ENCODE measurements at places on chromosomes 4 and X.

GRCh38 chr4:67892905-67893304, 9.1 kb upstream of the TMPRSS11D start:
- no peak for DNase-seq

DNA sequence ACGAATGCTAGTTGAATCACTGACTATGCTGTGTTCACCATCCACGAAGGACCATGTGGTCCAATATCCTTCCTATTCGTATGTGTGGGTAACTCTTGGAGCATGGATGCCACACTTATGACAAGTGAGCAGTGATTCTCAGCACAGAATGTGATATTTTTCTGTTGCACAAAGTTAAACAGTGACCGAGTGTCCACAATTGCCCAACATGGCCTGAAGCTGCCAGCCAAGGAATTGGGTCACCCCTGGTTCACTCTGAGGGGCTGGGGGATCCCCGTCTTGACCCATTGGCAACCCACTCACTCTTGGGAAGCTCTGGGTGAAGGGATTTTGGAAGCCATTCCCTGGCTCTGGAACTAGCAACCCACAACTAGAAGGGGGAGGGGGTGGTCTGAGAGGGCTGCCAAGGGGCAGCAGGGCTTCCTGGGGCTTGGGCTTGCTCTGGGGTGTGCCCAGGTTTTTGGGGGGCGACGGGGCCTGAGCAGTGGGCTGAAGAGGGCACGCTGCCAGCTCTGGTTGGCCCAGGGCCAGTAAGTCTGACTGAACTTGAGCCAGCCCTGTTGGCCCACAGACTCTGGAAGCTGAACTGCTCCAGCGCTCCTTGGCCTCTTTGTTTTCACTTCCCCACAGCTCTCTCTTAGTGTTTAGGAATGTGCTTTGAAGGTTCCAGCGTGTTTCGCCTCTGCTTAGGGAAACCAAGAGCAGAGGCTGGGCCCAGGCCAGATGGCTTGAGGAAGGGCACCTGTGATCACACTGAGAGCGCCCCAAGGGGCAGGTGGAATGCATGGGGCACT, 43.1 kb upstream of the BCOR start:
- DNase-seq = no peak

DNA sequence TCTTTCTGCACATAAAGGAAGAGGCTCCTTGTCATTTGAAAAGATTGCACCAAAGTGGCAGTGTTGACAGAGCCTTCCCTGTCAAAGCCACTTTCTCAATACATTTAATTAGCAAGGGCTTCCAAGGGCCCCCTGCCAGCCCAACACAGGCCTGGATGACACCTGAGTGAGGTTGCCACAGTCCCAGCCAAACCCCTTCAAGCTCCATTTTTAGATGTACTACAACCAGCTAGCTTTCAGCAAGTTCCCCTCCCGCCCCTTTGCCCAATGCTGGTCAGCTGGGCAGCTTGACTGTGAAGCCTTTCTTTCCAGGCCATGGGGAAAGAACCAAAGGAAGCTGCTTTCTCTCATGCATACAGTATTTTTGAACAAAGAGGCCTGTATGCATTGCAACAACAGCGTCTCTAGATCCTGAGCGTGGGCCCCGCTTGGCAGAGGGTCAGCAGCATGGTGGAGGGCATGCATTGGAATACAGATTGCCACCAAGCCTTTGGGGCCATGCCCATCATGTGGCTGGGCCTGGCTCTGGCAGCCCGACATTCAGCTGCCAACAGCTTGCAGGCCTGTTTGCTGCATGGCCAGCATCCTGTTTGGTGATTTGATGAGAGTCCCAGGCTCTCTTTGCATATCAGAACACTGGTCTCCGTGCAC, 261.1 kb upstream of the GATB start:
- no peak for DNase-seq

- DNase-seq = no peak
These were observed 254.5 kb upstream of the RPS6KA3 start for GRCh38 chrX:20521222-20521621.

DNA sequence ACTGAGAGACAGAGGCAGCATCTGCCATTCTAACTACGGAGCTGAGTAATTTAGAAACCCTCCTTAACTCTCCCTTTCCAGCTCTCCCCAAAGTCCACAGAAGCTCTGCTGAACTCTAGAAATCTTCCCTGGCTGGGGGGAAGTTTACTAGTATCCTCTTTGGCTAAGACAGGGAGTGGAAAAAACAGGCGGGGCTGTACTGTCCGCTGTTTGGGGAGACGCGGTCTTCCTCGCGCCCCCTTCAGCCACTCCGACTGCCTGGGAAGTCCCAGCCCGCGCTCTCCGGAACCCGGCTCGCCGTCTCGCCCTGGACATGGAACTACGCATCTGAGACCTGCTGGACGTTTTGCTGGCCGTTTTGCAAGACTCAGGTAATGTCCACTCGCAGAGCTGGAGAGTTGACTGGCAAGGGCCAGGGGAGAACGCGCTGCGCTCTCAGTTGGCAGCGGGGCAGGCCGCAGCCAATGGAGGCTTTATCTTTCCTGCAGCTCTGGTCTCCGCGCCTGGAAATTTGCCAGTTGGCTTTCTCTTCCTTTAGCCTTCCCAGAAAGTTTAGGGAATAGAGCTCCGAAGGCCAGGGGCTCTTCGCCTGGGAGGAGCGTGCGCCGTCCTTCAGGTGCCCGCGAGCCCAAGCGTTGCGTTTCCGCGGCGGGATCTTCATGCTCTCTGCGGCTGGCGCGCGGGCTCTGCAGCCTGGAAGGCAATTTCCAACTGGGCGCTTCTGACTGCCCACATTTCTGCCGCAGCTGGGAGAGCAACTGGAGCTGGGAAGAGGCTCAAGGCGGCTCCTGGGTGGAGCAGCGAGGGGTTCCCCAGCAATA, 892 bp downstream of the IL1RAPL2 start:
- DNase-seq = no peak

DNA sequence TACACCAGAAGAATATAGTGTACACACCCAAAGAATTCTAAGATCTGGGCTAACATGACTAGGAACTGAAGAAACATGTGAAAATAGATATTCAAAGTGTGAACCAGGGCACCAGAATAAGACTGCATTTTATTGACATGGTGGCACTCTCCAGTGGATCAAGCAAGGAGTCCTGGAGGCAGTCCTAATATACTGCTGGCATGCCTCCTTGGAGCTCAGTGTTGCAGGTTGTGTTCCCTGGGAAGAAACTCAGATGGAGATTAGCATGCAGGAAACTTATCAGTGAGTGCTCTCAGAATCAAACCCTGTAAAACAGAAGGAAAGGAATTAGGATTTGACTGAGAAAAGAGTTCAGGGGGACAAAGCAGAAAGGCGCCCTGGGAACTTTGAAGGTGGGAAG, 105.1 kb downstream of the CXCL13 start:
- no peak for DNase-seq

GRCh38 chr4:1608196-1608820, 75.8 kb downstream of the FAM53A start:
- no peak for DNase-seq

- DNase-seq = no peak
These were observed 37.6 kb downstream of the PKD2 start for GRCh38 chr4:88045021-88045420.

GRCh38 chr4:127624173-127624572, 8.6 kb upstream of the INTU start:
- DNase-seq = peak; percentile 1

DNA sequence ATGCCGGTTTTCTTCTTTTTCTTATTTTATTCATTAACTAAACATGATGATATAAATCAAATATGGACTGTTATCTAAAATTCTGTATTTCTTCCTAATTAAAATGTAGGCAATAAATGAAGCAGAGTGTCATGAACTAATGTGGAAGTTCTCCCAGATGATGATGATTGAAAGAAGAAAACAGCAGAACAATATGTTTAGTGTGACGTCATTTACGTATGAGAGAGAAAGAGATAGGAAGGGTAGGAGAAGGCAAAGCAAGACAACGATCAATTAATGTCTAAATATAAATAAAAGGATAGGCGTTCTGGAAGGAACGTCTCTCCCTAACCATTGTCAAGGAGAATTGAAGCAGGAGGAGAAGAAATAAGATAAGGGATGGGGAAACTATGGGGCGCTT, 105.2 kb downstream of the NEUROG2 start:
- no peak for DNase-seq

GRCh38 chrX:17537723-17538243, 162.8 kb downstream of the NHS start:
- no peak for DNase-seq

- no peak for DNase-seq
These were observed 915 bp downstream of the MSANTD1 start for GRCh38 chr4:3249711-3250437.

DNA sequence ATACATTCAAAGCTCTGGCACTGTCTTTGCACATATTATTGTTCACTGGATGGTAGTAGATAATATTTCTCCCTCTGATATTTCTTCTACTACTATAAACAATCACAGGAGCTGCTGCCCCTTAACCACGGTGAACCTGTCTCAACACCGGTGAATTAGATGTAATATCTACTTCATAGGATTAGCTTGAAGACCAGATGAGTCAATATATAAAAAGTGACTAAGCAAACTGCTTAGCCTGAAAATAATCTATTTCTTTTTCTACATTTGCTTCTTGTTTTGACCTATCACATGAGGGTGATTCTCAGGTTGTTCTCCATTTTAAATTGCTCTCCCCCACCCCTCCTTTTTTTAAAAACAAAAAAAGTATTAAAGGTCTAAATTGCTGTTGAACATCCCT, 645.5 kb downstream of the ANKRD50 start:
- DNase-seq = no peak

DNA sequence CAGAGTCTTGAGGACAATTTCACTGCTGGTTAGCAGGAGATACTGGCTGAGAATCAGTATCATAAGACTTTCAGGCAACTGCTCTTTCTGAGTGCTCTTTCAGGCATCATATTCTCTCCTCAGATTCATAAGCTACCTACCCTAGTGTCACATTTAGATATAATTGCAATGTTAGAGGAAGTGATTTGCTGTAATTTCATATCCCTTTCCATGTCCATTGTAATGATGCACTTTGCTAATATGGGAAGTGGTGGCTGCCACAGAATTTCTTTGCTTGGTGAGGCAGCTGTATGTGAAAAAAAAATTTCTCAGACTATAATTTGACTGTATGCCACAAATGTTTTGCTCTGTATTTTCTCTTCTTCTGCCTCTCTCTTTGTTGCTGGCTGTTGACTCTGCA, 63.3 kb downstream of the DOCK11 start:
- DNase-seq = no peak

GRCh38 chr4:185242749-185243533, 33.5 kb downstream of the SNX25 start:
- no peak for DNase-seq

GRCh38 chr4:155696726-155697125, 30.1 kb downstream of the GUCY1A1 start:
- no peak for DNase-seq

DNA sequence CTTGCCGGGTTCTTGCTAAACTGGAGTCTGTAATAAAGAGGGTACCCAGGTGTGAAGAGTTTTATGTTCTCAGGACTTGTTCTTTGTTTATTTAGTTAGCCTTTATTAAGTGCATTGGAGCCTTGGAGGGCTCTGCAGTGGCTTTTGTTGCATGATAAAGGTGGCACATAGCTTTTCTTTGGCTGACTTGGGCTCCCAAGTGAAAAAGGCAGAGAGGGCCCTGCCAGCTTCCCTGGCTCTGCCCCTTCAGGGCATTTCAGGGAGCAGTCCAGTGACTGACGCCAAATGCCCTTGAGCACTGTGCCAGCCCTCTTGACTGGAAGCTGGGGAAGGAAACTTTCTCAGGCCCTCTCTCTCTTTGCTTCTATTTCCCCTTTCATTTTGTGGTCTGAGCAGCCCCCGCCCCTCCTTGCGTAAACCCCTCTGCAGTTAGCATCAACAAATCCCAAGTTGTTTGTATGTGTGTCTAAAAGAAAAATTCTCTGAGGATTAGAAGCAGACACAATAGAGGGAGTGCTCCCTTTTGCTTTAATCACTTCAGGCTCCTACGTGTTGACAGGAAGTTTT, 152.2 kb downstream of the NHS start:
- DNase-seq = no peak

- no peak for DNase-seq
These were observed 1953.0 kb upstream of the IGFBP7 start for GRCh38 chr4:59063015-59063720.

DNA sequence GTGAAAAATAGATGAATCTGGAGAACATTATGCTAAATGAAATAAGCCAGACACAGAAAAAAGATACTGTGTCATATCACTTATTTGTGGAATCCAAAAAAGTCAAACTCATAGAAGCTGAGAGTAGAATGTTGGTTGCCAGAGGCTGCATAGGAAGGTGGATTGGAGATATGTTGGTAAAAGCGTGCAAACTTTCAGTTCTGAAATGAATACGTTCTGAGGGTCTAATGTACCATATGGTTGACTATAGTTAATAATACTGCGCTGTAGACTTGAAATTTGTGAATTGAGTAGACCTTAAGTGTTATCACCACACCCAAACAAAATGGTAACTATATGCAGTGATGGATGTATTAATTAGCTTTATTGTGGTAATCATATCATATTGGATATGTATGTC, 45.0 kb upstream of the UPRT start:
- DNase-seq = no peak

GRCh38 chr4:31086756-31087330, 366.7 kb downstream of the PCDH7 start:
- no peak for DNase-seq

GRCh38 chrX:109312757-109313156, 169.1 kb downstream of the GUCY2F start:
- DNase-seq = no peak

- DNase-seq = no peak
These were observed 69.1 kb downstream of the RHOH start for GRCh38 chr4:40265910-40266274.

GRCh38 chr4:147547314-147548056, 66.6 kb downstream of the EDNRA start:
- no peak for DNase-seq

GRCh38 chr4:6403400-6403685, 69.1 kb downstream of the PPP2R2C start:
- peak; percentile 20 for DNase-seq

GRCh38 chrX:6279277-6279909, 50.7 kb upstream of the NLGN4X start:
- no peak for DNase-seq

DNA sequence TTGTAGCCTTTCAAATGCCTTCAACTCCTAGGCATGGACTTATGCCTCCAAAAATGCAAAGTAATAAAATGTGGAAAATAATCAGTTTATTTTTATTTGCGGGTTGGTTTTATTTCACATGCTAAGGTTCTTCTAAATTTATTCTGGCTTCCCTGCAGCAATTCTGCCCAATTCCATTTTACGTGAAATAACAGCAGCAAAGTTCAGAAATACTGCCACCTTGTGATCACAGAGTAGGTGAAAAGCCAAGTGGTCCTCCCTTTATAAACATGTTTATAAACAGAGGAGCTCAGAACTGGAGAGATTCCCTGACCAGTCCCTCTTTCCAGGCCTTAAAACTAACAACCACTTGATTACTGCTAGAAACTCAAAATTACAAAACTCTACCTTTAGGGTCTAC, 14.7 kb upstream of the DCHS2 start:
- DNase-seq = no peak

- DNase-seq = no peak
These were observed 11.1 kb downstream of the SASH3 start for GRCh38 chrX:129790808-129791207.

- DNase-seq = no peak
These were observed 207.6 kb downstream of the NAF1 start for GRCh38 chr4:162959046-162959445.

Data from NCI-H345 (cell line).